ENCODE measurements at places on chromosomes 13 and 19.

- DNase-seq: no peak
These were observed 28.3 kb upstream of the NCCRP1 start for GRCh38 chr19:39168258-39169142.

GRCh38 chr19:40589591-40590429, 11.4 kb upstream of the LTBP4 start:
- no peak for DNase-seq

GRCh38 chr13:110650436-110650835, 35.1 kb downstream of the NAXD start:
- no peak for DNase-seq

DNA sequence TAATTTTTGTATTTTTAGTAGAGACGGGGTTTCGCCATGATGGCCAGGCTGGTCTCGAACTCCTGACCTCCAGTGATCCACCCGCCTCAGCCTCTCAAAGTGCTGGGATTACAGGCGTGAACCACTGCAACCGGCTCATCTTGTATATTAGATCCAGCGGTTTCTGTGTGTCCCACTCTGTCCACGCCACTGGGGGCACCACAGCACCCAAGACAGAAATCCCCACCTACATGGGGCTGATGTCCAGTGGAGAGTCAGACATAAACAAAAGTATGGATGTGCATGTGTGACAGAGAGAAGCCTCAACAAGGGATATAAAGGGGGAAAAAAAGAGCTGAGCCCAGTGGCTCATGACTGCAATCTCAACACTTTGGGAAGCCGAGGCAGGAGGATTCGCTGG, 65.8 kb upstream of the ADGRE5 start:
- no peak for DNase-seq

DNA sequence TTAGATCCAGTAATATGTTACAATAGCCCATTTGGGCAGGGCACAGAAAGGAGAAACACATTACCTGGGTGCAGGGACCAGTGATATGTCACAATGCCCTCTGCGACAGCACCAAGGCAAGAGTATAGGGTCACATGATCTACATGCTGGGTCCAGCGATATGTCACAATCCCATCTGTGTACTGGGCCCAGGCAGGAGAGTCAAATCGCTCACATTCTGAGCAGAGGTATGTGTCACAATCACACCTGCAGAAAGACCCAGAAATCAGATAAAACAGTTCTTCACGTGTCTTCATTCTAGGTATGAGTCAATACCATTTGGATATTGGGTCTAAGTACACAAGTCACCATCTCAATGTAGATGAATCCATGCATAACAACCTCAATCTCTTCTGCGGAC, 7.1 kb upstream of the ZNF43 start:
- no peak for DNase-seq

DNA sequence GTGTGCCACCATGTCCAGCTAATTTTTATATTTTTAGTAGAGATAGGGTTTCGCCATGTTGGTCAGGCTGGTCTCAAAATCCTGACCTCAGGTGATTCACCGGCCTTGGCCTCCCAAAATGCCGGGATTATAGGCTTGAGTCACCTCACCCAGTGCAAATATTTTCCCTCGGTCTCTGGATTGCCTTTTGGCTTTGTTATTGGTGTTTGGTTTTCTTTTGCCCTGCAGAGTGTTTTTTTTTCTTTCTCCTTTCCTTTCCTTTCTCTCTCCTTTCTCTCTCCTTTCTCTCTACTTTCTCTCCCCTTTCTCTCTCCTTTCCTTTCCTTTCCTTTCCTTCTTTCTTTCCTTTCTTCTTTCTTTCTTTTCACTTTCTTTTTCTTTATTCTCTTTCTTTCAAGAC, 33.2 kb downstream of the KDM4B start:
- no peak for DNase-seq

DNA sequence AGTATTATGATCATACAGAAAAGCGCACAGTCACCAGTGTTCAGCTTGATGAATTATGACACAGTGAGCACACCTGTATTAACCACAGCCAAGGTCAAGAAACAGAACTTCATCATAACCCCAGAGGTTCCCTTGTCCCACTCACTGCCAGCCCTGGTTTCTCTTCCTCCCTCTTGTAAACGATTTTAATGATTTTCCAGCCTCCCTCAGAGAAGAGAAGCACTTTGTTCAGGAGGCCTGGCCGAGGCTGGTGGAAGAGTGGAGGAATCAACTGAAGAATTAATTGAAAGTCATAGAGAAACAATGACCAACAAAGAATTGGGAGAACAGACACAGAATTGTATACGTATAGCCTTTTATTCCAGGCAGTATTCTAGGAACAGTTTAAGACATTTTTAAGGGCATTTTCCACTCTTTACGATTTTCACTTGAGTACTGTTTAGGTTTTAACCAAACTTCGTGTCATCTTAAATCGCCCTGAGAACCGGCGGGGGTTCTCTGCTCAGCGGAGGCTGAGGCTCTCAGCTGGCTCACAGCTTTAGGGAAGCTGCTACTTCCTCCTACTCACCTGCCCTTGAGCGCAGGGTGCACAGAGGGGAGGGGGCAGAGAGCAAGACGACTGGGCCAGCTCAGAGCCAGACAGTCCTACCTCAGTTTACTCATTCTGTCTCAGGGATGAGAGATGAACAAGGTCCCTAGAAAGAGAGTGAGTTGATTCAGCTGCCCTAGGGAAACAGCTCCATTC, 108.6 kb downstream of the AKAP11 start:
- DNase-seq: no peak

- no peak for DNase-seq
These were observed 12.3 kb downstream of the TPT1 start for GRCh38 chr13:45328661-45329111.

DNA sequence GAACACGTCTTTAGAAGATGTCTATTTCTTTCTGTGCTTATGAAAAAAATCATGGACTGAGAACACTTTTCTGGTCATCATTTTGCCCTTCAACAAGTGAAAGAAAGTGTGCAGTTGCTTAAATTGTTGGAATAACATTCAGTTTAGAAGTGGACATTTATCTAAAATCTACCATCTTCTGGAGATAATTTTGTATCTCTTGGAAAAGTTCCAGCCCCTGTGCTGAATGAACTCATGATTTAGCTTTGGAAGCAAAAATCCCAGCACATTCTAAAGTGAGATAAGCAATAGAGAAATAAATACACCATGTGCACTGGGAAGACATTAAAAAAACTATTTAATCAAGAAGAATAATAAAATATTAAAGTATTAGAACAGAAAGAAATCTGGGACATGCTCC, 1420.8 kb upstream of the SLC10A2 start:
- no peak for DNase-seq

All from stimulated activated CD8-positive, alpha-beta memory T cell treated with anti-CD3 and anti-CD28 coated beads, Interleukin-7, amount 100 ng/mL, for 1 hour (primary cell).